ENCODE measurements at places on chromosomes 12 and 14. TPM values are rescaled to one million over a fixed set of nuclear protein-coding genes. Genes with fewer than 3 reads are reported as not detected.

The ALX1 gene
- total RNA-seq = 3.9 TPM

- no peaks in the 10 kb centered on the region for H3K27me3 ChIP-seq
- peak overlapping the region; percentile 54 for H3K27ac ChIP-seq
- no peak overlapping the region for H3K4me3 ChIP-seq
- DNase-seq = no peak
- no peaks in the 10 kb centered on the region for H3K36me3 ChIP-seq
- peaks cover 7% of the 10 kb centered on the region for H3K4me1 ChIP-seq
Observed at GRCh38 chr12:53567961-53568808, 58.0 kb downstream of the ATF7 start.

DNA sequence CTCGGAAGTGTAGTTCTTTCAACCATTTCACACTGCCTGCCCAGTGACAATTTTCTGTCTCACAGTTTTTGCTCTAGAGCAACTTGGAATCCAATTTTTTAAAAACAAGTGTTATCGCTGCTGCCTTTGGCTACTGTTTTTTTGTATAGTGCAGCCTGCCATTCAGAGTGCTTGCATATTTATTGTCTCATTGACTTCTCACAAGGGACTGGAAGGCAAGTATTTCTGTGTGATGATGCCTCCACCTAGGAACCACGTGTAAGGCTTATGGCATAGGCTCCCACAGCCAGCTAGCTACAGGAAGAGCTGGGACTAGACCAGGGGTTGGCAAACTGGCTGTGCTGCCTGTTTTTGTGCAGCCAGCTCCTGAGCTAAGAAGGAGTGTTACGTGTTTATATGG, 903 bp downstream of the PARPBP start:
- no peaks in the 10 kb centered on the region for H3K27me3 ChIP-seq
- peak overlapping the region; percentile 55 for H3K27ac ChIP-seq
- H3K4me3 ChIP-seq = peak overlapping the region; percentile 87
- peaks cover 7% of the 10 kb centered on the region for H3K4me1 ChIP-seq
- peak; percentile 23 for DNase-seq

The LHX5 gene
- total RNA-seq = 0.10 TPM

The CD163 gene
- total RNA-seq = 5.6 TPM

All from hepatocyte (in vitro differentiated cells).